ENCODE measurements at places on chromosomes 5 and 9.

DNA sequence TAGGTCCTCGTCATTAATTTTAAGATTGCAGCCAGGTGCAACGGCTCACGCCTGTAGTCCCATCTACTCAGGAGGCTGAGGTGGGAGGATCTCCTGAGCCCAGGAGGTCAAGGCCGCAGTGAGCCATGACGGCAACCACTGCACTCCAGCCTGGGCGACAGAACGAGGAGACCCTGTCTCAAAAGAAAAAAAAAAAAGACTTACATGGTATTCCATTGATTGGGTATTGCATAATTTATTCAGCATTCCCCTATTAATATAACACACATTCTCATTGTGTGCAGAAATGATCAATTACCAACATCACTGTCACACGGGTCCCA lies 62.9 kb downstream of the DUSP1 start:
- no peak for DNase-seq

DNA sequence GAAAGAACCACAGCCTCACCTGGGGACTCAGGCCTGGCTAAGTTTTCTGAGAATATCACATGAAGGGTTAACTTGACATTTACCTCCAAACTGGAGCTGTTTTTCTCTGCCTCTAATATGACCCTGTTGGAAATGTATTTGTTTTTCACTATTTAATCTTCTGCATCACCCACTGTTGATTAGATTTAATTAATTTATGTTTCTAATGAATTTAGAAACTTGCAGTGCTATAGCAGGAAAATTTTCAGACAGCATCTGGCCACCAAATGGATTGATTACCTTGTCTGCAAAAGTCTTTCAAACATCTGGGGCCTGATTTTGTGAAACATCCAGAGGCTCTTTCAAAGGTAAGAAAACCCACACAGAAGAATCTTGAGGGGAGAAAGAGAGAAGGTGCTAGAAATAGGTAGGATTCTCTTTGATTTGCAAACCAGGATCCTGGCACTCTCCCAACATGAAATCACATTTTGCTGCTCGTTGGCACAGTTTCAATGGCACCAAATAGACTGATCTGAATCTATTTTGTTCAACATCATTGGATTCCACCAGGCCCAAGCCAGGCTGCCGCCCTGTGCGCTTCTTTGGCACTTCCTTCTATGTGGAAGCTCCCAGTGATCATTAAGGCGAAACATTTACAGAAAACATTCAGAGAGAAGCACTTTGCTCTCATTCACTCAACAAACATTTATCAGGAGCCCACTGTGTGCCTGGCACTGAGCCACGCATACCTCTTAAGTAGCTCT lies 157.3 kb downstream of the PPP2R2B start:
- no peak for DNase-seq

- DNase-seq, result peak; percentile 1
Measured at GRCh38 chr5:24555229-24555628, 89.5 kb downstream of the CDH10 start.

GRCh38 chr5:15544039-15544438 lies 44.1 kb downstream of the FBXL7 start:
- no peak for DNase-seq

GRCh38 chr5:102670224-102670836 lies 84.8 kb upstream of the PAM start:
- peak; percentile 58 for DNase-seq

- no peak for DNase-seq
Measured at GRCh38 chr9:124834591-124834990, 18.7 kb upstream of the WDR38 start.

- no peak for DNase-seq
Measured at GRCh38 chr9:113966394-113966793, 90.3 kb downstream of the ZNF618 start.

DNA sequence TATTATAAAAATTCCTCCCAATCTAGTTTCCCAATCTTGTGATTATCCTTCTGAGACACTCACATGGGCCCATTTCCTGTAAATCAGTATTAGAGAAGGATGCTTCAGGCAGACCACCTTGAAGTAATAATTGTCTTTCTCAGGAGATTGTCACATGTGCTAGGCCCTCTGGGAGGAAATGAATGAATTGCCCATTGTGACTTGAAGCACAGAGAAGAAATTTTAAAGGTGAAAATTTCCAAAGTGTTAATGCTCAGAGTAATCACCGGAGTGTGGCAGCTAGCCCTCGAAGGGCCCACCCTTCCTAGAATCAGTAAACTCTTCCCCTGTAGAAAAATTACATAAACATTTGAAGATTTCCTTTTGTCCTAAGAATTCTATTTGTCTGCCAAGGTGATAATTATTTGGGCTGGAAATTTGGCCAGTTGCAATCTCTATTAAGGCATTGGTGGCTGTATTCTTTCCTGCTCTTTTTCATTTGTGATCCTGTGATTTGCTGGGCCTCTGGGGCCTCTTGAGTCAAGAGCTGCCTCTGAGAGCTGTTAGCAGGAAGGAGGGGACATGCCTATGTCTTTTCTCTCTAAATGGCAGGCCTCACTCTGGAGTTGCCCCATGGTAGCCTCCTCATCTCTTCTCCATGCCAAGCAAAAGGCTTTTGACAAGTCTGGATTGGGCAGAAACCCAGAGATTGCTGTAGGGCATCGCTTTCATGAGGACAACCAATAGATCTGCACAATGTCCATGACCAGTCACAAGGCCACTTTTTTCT lies 371.5 kb upstream of the ACTBL2 start:
- no peak for DNase-seq

- no peak for DNase-seq
Measured at GRCh38 chr5:139947727-139948126, 95.4 kb downstream of the NRG2 start.

DNA sequence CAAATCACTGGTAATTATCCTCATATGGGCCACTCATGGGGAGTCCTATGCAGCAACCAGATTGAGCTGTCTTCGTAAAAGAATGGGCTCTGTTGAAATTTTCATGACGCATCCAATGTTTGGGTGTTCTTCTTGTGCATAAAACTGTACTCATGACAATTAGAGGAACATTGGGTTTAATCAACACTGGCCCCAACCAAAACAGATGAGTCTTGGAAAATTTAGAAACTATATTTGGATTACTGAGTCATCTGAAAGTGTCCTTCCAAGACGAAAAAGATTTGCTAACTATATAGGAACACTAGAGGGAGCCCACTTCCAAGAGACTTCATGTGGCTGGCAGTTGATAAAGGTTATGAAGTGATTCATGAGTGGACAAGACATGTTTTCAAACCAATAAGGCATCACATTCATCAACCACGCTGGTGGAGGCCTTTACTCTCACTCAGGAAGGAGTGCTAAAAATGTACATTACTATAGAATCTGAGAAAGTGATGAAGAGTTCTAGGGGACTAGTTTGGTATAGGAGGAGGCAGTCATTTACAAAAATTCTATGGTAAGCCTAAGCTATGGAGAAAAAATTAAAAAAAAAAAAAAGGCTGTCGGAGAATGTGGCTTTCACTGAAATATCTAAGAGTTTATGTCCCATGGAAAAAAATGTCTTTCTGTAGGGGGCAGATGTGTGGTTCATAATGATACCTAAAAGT lies 313.5 kb downstream of the PRDM9 start:
- peak; percentile 9 for DNase-seq

DNA sequence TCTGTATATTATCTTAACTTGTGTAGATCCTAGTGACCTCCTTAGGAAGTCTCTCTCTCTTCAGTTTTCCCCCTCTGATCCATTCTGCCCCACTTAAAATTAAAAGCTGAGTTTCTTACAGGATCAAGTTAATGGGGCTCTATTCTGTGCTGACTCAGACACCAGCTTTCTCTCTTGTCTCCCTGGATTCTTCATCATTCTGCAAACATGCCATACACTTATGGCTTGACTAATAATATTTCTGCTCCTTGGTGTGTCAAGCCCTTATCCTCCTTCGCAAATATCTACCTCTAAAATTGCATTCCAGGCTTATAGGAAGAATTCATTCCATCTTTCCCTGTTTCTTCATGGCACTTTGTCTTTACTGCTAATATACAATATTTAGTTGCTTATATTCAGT lies 18.1 kb downstream of the LRRC70 start:
- DNase-seq, result no peak

DNA sequence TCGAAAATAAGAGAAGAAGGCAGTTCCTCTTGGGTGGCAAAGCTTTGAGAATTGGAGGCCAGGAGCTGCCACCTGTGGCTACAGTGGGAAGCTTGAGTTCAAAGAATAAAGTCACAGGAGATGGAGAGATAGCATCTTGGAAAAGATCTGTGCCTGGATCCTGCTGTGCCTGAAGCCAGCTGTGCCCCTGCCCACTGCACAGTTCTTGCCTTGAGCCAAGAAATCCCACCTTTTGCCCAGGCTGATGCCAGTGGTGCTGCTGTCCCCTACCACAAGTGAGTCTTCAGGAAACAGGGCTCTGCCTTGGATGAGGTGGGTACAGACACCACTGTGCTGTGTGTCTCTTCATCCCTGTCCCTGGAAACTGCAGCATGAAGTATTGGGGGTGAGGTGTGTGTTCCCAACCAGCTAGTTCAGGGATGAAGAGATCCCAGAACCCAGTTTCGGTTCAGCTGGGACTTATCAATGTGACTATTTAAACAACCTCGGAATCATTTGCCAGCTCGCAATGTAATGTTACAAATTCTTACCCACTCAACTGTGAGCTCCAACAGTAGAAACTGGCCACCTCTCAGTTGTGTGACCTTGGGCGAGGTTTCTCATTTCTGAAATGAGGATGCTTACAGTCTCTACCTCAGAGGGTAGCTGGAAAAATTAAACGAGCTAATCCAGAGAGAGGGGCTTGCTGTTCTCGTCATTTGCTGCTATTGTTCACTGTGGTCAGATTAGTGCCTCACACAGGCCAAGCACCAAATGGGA lies 5.9 kb downstream of the IER5L start:
- DNase-seq, result no peak

- no peak for DNase-seq
Measured at GRCh38 chr9:128084746-128085145, 16.7 kb downstream of the SLC25A25 start.

GRCh38 chr5:82476155-82476554 lies 198.0 kb upstream of the RPS23 start:
- no peak for DNase-seq

- peak; percentile 85 for DNase-seq
Measured at GRCh38 chr9:127578952-127579853, 32.9 kb upstream of the STXBP1 start.

DNA sequence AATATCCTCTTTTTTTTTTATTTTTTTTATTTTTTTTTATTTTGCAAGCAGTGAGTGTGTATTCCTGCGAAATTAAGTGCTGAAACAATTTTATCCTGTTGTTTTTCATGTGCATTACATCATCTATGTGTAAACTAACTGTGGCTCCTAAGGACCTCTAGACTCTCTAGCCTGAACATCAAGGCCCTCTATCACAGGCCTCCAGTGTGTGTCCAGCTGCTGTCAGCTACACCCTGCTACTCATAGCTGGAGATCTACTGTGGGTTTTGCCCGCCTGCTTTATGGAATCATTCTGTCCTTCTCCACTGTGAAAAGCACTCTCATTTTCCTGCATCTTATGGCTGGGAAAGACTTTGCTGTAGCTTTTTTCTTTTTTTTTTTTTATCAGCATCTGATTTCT lies 157.8 kb downstream of the KCTD16 start:
- peak; percentile 73 for DNase-seq

GRCh38 chr5:89421035-89421434 lies 538.1 kb upstream of the MEF2C start:
- no peak for DNase-seq

- no peak for DNase-seq
Measured at GRCh38 chr9:94600258-94600657, 6.6 kb upstream of the FBP2 start.

- DNase-seq, result no peak
Measured at GRCh38 chr5:54270326-54270725, 40.0 kb downstream of the ARL15 start.

DNA sequence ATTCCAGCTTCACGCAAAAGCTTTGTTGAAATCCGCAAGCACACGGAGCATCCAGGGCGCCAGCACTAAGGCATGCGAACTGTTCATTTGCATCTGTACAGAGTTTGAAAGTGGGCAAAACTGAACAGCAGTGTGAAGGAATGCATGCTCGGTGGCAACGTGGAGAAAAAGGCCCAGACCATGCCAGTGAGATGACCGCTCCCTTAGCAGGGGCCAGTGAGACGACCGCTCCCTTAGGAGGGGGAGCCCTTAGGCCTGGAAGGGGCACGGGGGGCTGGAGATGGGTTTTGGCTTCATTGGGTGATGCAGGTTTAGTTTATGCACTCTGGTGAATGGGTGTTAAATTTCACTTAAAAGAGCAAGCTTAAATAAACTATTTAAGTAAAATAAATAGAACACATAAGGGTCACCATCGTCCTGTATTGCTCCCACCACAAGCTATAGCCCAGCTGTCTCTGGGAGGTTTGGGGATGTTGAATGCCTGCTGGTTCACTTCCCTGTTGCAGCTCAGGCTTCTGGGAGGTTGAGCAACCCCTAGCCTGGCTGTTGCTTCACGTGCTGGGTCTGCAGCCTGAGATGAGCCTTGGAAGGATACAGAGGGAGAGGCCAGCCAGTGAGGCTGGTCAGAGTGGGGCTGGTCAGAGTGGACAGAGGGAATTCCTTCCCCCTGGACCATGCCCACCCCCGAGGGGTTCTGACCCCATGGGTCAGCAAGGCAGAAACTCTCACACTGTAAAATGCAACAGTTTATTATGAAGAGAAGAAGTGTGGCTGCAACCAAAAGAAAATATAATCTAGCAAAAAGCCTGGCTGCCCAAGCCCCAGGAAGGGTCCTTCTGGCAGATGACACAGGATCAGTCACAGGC lies 4.6 kb upstream of the FCN1 start:
- no peak for DNase-seq

DNA sequence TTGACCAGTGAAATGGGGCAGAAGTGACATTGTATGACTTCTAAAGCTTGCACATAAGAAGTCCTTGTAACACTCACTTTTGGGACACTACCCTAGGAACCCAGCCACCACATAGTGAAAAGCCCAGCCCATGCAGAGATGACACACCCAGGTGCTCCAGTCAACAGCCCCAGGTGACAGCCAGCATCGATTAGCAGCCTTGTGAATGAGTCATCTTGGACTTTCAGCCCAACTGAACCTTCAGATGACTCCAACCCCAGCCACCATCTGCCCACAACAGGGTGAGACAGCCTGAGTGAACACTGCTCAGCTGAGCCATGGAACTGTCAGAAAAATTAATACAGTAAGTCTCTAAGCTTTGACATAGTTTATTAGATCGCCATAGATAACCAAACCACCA lies 458.6 kb downstream of the ZSWIM6 start:
- DNase-seq, result no peak

All from NCI-H146 (cell line).